ENCODE measurements at places on chromosomes 16 and 17. TPM values are rescaled to one million over a fixed set of nuclear protein-coding genes. Genes with fewer than 3 reads are reported as not detected.
A peak's percentile ranks its signal among the peaks of the same experiment; 100 is the strongest.

DNA sequence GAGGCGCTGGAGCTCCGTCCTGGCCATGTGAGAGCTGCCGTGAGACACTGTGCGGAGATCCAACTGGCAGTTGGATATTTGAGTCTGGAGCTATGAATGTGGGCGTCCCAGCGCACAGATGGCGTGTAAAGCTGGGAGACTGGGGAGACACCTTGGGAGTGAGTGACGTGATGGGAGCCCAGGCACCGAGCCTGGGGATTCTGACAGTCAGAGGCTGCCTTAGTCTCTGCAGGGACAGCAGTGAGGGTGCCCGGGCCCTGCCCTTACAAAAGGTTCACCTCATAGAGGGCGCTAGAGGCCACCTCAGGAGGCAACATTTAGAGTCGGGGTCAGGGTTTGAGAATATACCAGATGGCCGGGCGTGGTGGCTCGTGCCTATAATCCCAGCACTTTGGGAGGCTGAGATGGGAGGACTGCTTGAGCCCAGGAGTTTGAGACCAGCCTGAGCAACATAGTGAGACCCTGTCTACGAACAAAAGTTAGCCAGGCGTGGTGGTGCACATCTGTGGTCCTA is 194.1 kb upstream of the GSE1 start:
- DNase-seq = peak; percentile 27
- no peak overlapping the region for H3K4me3 ChIP-seq
- peak overlapping the region; percentile 80 for H3K27ac ChIP-seq
- peaks cover 36% of the 10 kb centered on the region for H3K4me1 ChIP-seq
- peaks cover 12% of the 10 kb centered on the region for H3K27me3 ChIP-seq
- H3K36me3 ChIP-seq = no peaks in the 10 kb centered on the region

GRCh38 chr17:1294157-1294717 is 14.8 kb downstream of the TRARG1 start:
- peaks cover 15% of the 10 kb centered on the region for H3K36me3 ChIP-seq
- DNase-seq = no peak
- no peak overlapping the region for H3K27ac ChIP-seq
- H3K27me3 ChIP-seq = peaks cover 13% of the 10 kb centered on the region
- no peaks in the 10 kb centered on the region for H3K4me1 ChIP-seq
- H3K4me3 ChIP-seq = no peak overlapping the region

GRCh38 chr16:50956637-50957036 is 194.4 kb downstream of the SALL1 start:
- no peak overlapping the region for H3K4me3 ChIP-seq
- no peaks in the 10 kb centered on the region for H3K36me3 ChIP-seq
- no peak for DNase-seq

DNA sequence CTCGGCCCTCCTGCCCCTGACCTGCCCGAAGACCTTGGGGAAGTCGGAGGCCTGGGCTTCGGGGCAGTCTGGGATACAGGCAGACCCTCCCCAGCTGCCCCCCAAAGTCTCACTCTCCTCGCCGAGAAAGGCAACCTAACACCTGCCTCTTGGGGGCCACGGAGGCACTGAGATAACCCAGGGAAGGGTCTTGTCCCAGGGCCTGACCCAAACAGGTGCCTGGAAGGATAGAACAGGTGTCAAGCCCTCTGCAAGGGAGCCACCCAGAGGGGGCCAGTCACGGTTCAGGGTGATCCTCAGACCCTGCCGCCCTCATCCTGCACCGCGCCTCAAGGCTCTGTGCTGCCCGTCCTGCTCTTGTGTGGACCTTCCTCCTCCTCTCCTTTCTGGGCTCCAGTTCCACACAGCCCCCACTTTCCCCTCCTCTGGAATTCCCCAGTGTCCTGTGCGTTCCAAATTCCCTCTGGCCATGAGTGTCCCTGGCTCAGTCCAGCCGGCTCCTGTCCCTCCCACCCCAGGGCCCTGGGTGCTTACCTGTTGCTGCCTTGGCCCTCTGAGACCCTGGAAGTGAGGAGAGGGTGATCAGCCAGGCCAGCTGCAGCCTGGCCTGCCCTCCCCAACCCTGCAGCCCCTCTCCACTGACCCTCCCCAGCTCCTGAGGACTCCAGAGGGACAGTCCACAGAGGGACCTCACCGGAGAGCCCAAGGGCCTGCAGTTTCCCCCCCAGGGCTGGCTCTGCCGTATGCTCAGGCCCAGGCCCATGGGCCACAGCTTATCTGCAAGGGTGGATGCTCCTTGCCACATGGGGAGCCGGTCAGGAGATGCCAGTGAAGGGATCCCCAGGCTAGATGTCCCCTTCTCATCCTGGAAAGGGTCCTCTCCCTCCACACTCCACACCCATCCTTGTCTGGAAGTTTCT is 3.8 kb downstream of the PRSS27 start:
- H3K4me1 ChIP-seq = no peaks in the 10 kb centered on the region
- no peak overlapping the region for H3K27ac ChIP-seq
- H3K4me3 ChIP-seq = no peak overlapping the region
- no peak for DNase-seq

DNA sequence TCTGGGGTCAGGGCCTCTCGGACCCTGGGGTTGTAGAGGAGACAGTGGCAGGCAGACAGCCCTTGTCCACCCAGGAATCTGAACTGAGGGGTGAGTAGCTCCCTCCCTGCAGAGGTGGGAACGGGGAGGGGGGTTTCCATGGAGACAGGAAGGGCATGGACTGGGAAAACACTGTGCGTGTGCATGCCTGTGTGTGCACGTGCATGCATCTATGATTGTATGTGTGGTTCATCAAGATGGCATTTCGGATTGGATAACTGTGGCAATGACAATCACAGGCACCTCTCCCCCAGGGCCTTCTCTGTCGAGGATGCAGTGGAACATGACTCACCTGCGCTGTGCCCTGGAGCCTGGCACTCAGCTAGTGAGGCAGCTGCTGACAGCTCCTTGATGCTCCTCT is 6.1 kb upstream of the CD300C start:
- H3K27ac ChIP-seq = no peak overlapping the region
- peaks cover 9% of the 10 kb centered on the region for H3K36me3 ChIP-seq
- H3K27me3 ChIP-seq = peaks cover 12% of the 10 kb centered on the region
- DNase-seq = no peak
- no peak overlapping the region for H3K4me3 ChIP-seq

DNA sequence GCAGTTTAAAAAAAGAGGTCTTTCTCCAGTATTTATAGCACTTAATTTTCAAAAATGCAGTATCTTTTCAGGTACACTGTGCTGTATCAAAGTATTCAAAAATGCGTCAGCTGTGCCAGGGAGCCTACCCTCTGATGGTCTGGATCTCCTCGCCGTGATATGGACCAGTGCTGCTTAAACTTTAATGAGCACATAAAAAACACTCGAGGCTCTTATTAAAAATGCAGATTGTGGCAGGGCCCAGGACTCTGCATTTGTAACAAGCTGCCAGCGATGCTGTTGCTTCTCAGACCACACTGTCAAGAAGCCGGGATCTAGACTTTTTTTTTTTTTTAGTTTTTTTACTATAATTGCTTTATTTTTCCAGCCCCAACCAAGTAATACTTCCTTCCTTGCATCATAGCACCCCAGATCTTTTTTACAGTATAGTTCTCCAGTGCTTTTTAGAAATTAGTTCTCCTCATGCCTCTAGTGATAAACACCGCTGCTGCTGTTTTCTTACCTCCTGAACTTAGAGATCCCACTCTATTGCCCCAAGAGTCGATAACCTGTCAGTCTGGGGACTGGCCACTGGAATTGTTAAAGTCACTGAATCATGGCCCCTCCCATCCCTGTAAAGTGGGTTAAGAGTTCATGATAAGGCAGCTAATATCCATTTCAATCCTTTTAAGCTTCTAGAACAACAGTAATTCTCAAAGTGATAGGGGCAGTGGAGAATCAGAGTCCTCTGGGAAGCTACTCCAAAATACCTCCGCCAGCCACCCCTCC is 1.6 kb upstream of the SMARCD2 start:
- H3K4me3 ChIP-seq = peak overlapping the region; percentile 83
- peaks cover 10% of the 10 kb centered on the region for H3K4me1 ChIP-seq
- H3K27ac ChIP-seq = no peak overlapping the region
- H3K27me3 ChIP-seq = peaks cover 26% of the 10 kb centered on the region

- no peak overlapping the region for H3K27ac ChIP-seq
- peaks cover 6% of the 10 kb centered on the region for H3K4me1 ChIP-seq
- peaks cover 7% of the 10 kb centered on the region for H3K27me3 ChIP-seq
- H3K4me3 ChIP-seq = no peak overlapping the region
- DNase-seq = no peak
- H3K36me3 ChIP-seq = no peaks in the 10 kb centered on the region
Observed at GRCh38 chr17:79073706-79074088, 927 bp upstream of the ENGASE start.

The NOS2 gene
- 0.25 TPM for total RNA-seq

The TMEM235 gene
- total RNA-seq = not detected

The G6PC1 gene
- total RNA-seq = not detected

Measured in glutamatergic neuron (in vitro differentiated cells).